ENCODE measurements at places on chromosomes 12 and 14.
A peak's percentile ranks its signal among the peaks of the same experiment; 100 is the strongest.

GRCh38 chr12:109557200-109557599 lies 16.1 kb downstream of the MMAB start:
- no peak for DNase-seq

DNA sequence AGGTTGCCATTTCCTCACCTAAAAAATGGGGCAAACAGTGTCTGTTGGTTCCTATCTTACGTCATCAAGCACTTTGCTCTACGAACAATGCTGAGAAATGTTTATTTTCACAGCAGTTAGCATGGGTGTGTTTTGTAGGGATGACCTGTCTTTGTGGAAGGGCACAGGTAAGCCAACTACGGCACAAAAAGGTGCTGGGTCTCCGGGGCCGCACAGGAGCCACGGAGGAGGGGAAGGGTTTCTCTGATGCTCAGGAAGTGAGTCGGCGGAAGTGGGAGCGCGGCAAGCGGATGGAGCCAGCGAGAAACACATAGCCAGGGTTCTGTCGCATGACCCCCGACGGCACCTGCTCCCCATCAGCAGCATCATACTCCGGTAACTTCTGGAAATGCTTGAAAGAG lies 65.6 kb upstream of the TCL1B start:
- no peak for DNase-seq

GRCh38 chr12:29574500-29574899 lies 77.0 kb upstream of the OVCH1 start:
- DNase-seq: no peak

DNA sequence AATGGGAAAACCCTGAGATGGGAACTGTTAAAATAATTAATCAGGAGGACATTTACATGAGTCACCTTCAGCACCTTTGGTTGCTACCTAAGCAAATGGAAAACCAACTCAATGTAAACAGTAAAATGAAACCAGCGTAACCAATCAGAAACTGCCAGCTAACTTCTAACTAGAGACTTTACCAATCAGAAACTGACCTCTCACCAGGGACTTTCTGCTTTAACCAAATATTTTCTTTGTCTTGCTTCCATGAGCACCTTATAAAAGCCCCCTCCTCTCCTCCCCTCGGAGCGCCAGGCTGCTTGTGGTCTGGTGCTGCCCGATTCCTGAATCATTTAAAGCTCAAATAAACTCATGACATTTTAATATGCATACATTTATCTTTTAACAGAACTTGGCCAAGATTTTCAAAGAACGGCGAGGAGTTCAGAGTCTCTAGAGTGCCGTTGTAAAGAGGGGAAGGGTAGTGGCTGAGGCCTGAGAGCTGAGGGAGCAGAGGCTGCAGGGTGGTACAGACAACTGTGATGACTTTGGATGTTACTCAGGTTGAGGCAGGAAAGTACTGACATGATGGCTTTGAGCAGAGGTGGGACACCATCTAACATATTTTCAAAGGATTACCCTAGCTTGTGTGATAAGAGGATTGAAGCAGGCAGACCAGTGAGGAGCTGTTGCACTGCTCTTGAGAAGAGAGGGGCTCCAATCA lies 183.6 kb downstream of the CRADD start:
- no peak for DNase-seq

- no peak for DNase-seq
Observed at GRCh38 chr14:73333031-73333430, 95.7 kb downstream of the PAPLN start.

GRCh38 chr12:32756476-32757066 lies 874 bp upstream of the YARS2 start:
- DNase-seq: no peak

DNA sequence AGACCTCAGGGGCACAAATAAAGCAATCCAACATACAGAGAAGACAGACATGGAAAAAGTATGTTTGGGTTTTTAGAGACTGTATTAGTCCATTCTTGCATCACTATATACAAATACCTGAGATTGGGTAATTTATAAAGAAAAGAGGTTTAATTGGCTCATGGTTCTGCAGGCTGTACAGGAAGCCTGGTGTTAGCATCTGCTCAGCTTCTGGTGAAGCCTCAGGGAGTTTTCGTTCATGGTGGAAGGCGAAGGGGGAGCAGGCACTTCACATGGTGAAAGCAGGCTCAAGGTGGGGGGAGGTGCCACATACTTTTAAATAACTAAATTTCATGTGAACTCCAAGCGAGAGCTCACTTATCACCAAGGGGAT lies 3.7 kb upstream of the PPP2R5C start:
- DNase-seq: no peak

DNA sequence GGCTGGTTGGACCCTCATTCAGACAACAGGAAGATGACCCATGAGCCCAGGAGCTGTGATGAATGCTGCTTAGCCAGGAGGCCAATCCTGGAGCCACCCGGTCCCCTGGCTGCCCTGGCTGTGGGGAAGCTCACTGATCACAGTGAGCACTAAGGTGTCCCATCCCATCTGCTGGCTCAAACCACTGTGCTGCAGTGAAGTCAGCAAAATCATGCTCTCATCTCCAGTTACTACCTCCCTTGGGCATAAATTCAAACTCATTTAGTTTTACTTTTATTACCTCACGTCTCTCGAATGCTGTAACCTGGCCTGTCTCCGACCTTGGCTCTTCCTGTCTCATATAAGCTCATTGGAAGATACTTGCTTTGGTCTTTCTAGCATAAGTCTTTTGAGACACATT lies 112.4 kb downstream of the APAF1 start:
- no peak for DNase-seq

DNA sequence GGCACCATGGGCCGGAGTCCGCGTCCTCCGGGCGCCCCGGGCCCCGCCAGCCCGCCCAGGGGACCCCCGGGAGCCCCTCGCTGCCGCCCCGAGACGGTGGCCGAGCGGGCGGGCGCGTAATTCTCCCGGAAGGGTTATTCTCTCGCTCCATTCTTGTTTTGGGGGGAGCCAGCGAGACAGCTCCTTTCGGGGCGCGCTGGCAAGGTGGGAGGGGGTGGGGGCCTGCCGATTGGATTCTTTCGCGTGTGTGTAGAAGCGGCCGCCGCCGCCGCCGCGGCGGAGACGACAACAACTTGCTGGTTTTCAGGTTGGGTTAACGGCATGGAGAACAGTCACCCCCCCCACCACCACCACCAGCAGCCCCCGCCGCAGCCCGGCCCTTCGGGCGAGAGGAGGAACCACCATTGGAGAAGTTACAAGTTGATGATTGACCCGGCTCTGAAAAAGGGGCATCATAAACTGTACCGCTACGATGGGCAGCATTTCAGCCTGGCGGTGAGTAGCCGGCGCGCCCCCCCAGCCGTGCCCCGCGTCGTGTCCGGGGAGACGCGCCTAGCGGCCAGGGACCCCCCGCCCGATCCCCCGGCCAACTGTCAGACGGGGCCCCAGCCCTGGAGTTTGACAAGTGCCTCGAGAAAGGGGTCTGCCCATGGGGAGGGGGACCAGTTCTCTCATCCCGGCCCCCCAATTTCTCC lies 755 bp downstream of the SETD1B start:
- DNase-seq: peak; percentile 40

GRCh38 chr12:117039891-117040309 lies 59.3 kb downstream of the TESC start:
- DNase-seq: no peak

GRCh38 chr12:102478405-102479098 lies 1.8 kb downstream of the IGF1 start:
- no peak for DNase-seq

DNA sequence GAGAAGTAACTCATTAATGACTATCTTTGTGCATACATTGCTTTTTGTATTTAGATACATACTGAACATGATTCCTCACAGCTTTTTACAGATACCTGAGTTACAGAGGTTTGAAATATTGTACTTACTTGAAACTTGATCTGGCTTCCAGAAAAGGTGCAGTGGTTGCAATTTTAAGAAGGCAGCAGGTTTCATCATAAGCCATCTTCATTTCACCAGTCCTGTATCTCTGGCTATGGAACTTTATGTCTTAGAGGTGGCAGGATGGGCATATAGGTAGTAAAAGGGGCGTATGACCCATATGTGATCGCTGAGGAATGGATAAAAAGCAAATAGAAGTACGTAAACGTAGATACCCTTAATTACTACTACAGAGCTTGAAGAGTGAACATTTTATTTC lies 13.7 kb downstream of the ZBTB1 start:
- DNase-seq: no peak

- DNase-seq: no peak
Observed at GRCh38 chr12:123580772-123581171, 3.6 kb upstream of the TMED2 start.

DNA sequence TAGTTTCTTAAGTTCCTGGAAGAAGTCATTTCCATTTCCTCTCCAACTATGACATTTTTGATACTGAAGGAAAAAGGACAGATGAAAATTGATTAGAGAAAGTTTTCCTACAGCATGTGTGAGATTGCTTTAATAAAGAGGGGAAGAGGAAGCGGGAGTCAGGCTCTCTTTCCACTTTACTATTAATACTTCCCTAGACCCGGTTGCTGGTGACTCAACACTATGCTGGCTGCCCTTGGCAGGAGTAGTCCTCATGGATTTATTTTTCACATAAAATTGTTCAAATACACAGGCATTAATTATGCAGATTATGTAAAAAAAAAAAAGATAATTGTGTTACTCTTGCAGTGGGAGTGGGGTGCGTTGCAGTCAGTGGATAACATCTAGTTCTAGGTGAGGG lies 293.4 kb downstream of the EGLN3 start:
- no peak for DNase-seq

DNA sequence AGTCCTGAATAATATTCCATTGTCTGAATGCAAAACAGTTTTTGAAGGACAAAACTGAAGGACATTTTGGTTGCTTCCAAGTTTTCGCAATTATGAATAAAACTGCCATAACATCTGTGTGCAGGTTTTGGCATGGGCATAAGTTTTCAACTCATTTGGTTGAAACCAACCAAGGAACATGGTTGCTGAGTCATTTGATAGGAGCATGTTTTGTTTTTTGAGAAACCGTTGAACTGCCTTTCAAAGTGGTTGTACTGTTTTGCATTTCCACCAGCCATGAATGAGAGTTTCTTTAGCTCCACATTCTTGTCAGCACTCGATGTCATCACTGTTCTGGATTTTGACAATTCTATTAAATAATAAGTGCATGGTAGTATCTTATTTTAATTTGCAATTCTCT lies 23.0 kb upstream of the GSG1 start:
- no peak for DNase-seq

GRCh38 chr14:59425322-59425935 lies 39.8 kb downstream of the GPR135 start:
- DNase-seq: peak; percentile 35

DNA sequence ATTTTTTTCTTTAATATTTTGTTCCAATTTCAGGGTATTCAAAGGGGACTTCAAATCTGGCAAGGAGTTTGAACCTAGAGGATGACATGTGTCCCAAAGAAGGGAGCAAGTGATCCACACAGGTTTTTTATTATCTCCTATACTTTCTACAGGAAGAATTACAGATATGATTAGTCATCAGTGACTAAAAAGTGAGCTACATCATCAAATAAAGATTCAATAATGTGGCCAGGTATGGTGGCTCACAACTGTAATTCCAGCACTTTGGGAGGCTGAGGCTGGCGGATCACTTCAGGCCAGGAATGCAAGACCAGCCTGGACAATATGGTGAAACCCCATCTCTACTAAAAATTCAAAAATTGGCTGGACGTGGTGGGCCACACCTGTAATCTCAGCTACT lies 24.2 kb downstream of the GLT8D2 start:
- no peak for DNase-seq

GRCh38 chr14:91872011-91872501 lies 4.7 kb upstream of the TC2N start:
- DNase-seq: no peak

DNA sequence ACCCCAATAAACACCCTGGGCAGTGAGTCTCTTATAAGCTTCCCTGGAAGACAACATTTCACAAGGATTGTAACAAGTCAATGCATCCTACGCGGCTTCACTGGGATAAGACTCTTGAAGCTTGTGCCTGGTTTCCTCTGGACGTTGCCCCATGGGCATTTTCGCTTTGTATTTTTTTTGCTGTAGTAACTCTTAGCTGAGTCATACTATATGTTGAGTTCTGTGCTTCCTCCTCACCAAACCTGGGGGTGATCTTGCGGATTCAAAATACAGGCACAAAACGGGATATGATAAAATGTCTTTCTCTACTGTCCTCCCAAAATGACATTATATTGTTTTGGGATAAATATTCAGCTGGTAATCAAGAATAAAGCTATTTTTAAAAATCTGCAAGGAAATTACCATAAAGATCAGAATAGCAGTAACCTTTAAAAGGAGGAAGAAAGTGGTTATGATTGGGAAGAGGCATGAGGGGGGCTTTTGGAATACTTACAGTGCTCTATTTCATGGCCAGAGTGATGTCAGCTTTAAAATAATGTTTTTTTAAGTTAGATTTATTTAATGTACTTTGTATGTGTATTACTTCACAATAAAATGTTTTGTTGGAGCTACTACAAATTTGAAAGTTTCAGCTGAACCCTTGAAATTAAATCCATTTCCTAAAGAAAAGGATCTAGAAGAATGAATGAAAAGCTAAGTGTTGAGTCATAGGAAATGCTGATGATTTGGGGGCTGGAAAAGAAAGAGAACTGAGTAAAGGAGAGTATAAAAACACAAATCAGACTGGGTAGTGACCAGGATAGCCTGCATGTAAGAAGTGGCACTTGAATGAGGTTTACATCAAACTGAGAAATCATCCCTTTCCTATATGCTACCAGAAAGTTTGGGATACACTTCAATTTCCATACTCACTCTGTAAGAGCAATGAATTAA lies 14.7 kb downstream of the BTBD7 start:
- peak; percentile 45 for DNase-seq

GRCh38 chr12:71947645-71948105 lies 9.0 kb downstream of the TPH2 start:
- peak; percentile 14 for DNase-seq

DNA sequence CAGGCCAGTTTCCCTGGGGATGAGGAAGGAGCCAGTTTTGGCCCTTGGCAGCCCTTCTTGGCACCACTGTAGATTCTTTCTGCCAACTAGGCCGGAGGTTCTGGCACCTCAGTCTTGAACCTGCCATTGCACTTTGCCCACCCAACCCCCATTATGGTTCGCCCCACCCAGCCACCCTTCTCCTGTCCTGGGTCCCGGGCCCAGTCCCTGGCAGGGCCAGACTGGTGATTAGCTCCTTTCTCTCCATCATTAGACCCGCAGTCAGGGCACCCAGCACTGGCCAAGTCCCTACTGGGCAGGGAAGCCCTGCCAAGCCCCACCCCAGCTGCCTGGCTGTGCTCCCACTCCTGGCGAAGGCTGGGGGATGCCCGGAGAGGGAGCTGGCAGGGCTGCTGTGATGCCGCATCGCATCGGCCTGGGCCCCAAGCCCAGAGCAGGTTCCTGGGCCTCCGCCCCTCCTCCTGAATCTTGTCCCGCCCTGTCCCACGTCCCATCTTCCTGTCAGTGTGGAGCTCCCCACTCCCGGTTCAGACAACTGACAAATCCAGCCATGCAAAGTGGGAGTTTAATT lies 9.8 kb downstream of the FAM222A start:
- no peak for DNase-seq

GRCh38 chr12:71474791-71475190 lies 35.2 kb downstream of the LGR5 start:
- DNase-seq: peak; percentile 15

GRCh38 chr14:92755495-92755894 lies 7.1 kb upstream of the LGMN start:
- no peak for DNase-seq

Data from fibroblast of skin of right biceps (primary cell).